Activated CD4-positive, CD25-positive, alpha-beta regulatory T cell treated with anti-CD3 and anti-CD28 coated beads, Interleukin-2, amount 50 U/mL, for 16 hours (primary cell): ENCODE measurements at places on chromosomes 3 and 15.

- no peak for DNase-seq
Observed at GRCh38 chr3:41330465-41330864, 131.2 kb downstream of the CTNNB1 start.

- no peak for DNase-seq
Observed at GRCh38 chr3:170907637-170908234, 701 bp downstream of the EIF5A2 start.

GRCh38 chr3:541062-541801 is 344.7 kb downstream of the CHL1 start:
- DNase-seq: no peak

GRCh38 chr15:38714309-38715072 is 149.9 kb upstream of the RASGRP1 start:
- DNase-seq: no peak

DNA sequence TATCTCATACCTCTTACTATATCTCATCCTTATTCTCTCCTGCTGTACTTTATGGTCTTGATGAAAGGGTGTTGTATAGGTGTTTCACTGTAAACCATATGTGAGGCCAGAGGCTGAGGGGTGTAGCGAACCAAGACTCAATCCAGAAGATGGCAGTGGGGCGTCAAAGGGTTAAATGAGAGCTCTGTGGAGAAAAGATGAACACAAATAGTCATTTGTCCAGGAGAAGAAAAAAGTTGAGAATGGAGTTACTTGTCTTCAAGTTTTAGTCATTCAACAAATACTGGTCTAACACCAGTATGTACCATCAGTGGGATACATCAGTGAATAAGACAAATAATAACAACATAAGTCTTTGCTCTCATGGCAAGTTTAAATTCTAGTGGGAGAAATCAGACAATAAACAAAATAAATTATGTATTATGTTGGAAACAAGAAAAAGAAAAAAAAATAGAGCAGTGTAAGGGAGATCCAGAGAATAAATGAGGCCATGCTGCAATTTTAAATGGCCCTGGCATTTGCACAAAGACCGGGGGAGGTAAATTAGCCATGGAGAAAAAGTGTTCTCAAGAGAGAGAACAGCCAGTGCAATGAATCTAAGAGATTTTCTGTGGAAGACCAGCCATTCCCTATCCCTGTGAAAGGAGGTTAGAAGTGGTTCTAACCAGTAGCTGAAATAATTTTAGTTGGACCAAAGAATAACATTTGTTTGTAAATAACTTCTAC is 77.0 kb upstream of the UMPS start:
- DNase-seq: no peak

DNA sequence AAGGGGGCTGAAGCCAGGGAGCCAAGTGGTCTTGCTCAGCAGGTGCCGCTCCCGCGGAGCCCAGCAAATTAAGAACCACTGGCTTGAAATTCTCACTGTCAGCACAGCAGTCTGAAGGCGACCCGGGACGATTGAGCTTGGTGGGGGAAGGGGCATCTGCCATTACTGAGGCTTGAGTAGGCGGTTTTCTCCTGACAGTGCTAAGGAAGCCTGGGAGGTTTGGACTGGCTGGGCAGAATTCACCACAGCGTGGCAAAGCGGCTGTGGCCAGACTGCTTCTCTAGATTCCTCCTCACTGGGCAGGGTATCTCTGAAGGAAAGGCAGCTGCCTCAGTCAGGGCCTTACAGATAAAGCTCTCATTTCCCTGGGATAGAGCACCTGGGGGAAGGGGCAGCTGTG is 57.0 kb upstream of the GPR149 start:
- DNase-seq: no peak

- no peak for DNase-seq
Observed at GRCh38 chr3:136617198-136617597, 135.0 kb downstream of the STAG1 start.

DNA sequence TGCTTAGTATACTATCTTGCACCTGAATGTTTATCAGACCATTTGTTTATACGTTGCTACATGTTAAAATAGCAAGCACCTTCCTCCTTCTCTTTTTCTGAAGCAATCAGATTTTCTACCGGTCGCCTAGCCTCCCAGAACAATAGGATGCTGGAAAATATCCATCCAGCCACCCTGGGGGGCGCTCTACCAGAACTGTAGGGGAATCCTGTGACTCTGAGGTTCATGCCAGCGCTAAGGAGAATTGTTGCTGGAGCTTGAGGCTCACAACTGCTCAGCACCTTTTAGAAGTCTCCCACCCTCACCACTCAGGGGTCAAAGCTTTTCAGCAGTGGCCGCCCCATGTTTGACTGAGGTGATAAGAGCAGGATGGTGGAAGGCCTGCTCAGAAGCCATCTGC is 27.5 kb downstream of the SQOR start:
- no peak for DNase-seq

DNA sequence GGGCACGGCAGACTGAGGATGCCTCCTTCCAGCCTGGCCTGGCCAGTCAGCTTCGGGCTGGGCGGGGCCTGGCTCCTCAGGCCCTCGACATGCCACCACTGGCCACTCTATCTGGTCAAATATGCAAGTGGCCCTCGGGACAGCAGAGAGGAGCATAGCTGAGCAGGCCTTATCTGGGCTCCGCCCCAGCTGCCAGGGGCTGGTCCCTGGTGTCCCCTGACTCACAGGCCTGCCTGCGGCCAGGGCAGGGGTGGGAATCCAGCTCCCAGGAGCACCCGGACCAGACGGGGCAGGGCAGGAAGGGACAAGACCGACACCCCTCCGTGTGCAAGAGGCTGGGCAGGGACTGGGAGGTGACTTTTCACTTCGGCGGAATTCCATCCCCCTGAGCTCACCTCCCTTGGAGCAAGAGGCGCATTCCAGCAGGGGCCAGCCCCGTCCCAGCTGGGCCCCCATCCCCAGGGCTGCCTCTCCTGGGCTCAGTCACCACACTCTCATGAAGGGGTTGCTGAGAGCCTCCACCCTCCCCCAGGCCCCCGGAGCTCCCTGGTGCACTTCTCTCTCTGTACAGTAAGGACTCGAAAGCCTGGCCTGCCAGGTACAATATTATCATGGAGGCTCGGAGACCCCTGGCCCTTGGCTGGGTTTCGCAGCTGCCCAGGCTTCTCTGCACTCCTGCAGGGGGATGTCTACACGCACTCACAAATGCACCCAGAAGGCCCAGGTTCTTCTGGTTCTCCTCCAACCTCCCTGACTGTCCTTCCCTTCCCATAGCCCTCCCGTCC is 29.5 kb downstream of the WNT7A start:
- no peak for DNase-seq

DNA sequence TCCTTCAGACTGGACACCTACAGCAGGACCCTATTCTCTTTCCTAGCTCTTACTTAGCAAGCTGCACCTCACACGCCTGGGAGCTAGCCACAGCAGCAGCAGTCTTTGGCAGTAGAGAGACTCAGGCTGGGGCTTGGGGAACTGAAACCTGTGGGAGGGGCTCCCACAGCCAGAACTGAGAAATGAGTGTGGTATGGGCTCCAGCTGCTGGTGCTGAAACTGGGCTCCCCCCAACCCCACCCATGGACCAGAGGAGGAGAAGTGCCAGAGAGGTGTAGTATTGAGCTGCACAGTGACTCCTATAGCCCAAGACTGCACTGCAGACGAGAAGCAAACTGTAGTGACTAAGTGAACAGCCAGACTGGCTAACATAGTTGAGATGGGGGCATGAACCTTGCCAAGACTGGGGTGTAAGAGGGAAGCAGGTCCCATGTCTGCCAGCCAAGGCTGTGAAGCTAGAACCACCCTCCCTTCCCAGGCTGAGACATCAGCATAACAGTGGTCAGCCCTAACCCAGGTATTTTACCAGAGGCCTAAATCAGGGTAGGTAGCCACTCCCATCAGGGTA is 62.5 kb downstream of the MYO5A start:
- no peak for DNase-seq

DNA sequence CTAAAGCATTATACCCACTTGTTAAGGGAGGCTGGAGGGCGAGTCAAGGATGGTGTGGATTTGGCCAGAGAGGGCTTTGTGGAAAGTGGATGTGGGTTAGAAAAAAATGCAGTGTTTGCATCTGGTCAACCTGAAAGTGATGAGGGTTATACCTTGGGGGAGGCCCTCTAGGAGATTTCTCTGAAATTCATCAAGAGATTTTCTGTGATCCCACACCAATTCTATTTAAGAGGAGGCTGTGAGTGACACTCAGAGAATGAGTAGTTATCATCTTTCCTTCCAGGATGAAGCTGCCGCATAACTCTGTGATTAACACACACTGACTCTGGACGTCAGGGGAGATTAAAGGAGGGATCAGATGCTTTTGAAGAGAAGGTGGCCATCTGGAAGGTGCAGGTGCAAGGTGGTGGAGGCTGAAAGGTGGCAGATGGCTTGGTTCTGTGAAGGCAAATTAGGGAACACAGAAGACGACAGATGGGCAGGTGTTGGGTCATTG is 54.8 kb downstream of the ANAPC13 start:
- DNase-seq: no peak

DNA sequence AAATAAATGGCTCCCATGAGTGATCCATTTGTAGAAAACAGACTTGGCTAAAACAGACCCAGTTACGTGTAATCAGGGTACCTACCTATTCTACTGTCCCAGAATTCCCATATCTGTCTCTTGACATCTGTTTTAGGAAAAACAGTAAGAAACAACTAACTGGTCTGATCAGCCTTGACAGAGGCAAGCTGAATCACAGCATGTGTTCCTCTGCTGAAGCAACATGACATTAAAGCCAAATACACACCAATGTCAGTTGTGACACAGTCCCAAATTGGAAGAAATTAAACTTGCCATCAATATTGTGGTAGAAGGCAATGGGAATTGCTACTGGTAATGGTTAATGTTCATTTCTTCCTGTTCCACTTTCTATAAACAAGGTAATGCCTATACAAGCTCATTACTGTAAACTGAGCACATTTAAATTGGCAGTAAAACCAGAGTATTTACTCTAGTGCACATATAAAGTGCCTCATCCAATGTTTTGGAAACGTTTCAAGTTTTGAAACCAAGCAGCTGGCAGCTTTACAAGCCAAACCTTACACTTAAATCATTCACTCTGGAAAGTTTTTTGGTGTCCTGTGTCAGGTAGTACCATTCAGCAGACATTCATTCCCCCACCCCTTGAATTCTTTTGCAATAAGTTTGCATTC is 27.0 kb downstream of the ALDH1A2 start:
- no peak for DNase-seq

- DNase-seq: no peak
Observed at GRCh38 chr3:177287231-177287630, 89.9 kb upstream of the TBL1XR1 start.

DNA sequence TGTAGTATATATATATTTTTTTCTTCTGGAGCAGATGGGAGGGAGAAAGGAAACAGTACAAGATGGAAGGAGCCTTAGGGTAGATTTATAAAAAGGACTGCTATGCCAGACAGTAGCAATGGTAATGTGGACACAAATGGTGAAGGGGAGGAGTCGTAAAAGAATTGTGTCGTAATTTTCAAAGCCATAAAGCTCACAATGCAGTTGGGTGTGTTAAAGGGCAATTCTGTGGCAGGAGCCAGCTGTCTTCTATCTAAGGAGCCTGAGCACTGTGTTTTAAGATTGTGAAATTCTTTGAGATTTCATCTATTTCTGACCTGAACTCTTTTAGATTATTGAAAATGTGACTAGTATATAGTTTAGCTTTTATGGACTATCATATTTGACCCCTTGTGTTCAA is 58.9 kb downstream of the CNOT10 start:
- no peak for DNase-seq

GRCh38 chr15:81548365-81549130 is 174.5 kb upstream of the TMC3 start:
- DNase-seq: no peak

- no peak for DNase-seq
Observed at GRCh38 chr3:60363817-60364216, 887.4 kb downstream of the FHIT start.

GRCh38 chr15:42805266-42805665 is 68.3 kb upstream of the CDAN1 start:
- DNase-seq: no peak

- no peak for DNase-seq
Observed at GRCh38 chr3:161150001-161150525, 44.9 kb upstream of the B3GALNT1 start.
